ENCODE measurements at places on chromosomes 3 and 15.

- no peak for DNase-seq
Measured at GRCh38 chr15:68304589-68305337, 27.2 kb downstream of the FEM1B start.

- DNase-seq, result no peak
Measured at GRCh38 chr3:140018556-140018955, 83.6 kb downstream of the CLSTN2 start.

- no peak for DNase-seq
Measured at GRCh38 chr3:14606669-14607339, 44.8 kb upstream of the CCDC174 start.

DNA sequence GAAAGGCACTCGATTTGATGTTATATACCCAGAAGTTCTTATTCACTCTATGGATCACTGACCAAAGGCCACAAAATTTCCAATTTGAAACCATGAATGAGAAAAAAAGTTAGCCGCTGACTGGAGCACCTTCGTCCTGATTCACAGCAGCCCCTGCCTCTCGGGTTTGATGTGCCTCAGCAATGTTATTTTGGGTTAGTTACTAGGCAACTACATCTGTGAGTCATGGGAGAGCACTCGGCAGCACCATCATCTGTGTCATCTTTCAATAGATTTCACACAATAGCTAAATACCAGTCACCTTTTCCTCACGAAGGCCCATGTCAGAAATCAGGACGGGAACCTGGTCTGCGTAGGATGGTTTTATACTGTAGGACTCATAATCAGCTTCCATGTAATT lies 269.2 kb downstream of the ZBBX start:
- no peak for DNase-seq

DNA sequence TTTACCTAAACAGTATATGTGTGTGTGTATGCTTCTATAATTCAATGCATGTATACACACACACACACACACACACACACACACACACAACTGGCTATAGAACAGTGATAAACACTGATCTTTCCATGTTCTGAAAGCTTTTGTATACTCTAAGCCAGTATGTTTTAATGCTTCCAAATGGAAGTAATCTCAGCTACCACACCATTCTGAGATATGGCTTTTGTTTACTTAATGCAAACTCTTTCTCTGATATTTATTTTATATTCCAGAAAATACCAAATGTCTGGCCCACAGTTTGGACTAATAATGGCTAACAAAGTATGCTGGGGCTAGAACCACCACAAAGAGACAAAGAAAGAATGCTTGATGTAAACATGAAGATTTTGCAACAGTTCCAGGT lies 199.4 kb upstream of the ARHGEF26 start:
- no peak for DNase-seq

All from stimulated activated CD8-positive, alpha-beta memory T cell treated with anti-CD3 and anti-CD28 coated beads, Interleukin-4, amount 100 ng/mL, for 1 hour (primary cell).